ENCODE measurements at places on chromosomes 11 and 22.

DNA sequence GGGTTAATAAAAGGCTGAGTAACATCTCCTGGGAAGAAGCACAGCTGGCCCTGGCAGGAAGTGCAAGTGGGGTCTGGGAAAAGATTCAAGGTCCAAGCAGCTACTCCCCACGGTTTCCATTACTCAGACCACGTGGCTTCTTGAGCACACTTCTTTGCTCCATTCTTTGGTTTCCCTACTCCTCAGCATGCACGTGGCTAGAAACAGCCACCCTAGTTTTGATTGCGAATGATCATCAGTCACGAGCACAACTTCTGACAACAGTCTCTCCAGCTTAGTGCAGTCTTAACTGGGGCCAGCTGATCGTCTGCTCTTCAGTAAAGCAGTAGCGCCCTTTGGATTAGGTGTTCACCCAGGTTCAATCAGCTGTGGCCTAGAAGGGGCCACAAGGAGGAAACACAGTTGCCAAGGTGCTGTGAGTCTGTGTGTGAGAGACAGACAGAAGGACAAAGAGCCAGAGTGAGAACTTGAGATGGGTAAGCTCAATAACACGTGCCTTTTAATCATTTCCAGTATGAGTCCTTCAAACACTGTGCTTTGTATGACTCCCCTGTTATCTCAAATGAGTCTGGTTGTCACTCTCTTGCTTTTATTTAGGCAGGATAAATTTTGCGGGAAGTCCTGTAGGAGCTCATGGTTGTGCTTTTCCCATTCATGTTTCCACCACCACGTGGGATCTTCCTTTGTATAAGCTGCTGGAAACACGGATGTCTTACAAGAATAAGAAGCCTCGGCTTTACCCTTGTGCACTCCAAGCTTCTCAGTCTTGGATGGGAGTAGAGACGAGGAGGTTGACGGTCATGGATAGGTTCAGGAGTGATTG, 901 bp upstream of the PARVA start:
- DNase-seq = no peak

GRCh38 chr22:20039683-20040325, 18.9 kb downstream of the TANGO2 start:
- no peak for DNase-seq

DNA sequence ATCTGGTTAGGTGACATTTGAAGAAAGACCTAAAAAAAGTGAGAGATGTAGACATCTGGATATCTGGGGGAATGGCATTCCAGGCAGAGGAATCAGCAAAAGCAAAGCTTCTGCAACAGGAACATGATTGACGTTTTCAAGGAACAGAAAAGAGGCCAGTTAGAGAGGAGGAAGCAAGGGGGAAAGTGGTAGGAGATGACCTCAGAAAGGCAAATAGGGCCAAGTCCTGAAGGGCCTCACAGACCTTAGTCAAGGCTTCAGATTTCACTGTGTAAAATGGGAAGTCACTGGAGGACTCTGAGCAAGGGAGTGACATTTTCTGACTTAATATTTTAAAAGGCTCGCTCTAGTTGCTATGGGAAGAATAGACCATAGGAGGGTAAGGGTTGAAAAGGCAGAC, 9.7 kb downstream of the DEUP1 start:
- no peak for DNase-seq

GRCh38 chr22:38953091-38953490, 4.3 kb upstream of the APOBEC3A start:
- DNase-seq = no peak

- DNase-seq = no peak
These were observed 9.0 kb upstream of the SPINDOC start for GRCh38 chr11:63804259-63804658.

GRCh38 chr11:43735115-43735514, 54.6 kb downstream of the HSD17B12 start:
- no peak for DNase-seq

Data from HS-5 (cell line).